ENCODE measurements at places on chromosomes 13 and 19.

DNA sequence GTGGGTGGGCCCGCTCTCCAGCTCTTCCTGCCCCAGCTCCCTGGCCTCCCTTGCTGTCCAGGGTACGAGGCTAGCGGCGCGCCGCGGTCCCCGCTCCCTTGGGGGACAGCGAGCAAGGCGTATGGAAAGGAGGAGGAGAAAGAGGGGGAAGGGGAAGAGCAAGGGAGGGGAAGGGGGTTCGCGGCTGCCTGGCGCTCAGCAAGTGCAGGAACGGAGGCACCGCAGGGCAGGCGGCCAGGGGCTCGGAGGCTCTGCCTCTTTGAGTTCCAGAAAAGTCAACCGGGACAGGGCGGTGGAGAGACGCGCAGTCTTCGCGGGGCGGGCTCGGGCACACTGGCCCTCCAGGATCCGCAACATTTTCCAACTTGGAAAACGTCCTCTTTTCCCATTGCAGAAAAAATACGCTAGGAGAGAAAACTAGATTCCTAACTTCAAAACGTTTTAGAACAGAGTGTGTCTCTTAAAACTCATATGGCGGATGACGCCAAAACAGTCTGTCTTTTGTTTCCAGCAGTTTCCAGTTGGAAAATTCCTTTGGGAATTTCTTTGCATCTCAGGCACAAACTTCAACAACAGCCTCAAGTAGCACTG lies 23.1 kb upstream of the TNFRSF19 start:
- no peak for DNase-seq

- peak; percentile 98 for DNase-seq
These were observed 269.1 kb downstream of the NDFIP2 start for GRCh38 chr13:79749984-79750551.

GRCh38 chr13:41897126-41897525 lies 63.8 kb downstream of the VWA8 start:
- DNase-seq: no peak

DNA sequence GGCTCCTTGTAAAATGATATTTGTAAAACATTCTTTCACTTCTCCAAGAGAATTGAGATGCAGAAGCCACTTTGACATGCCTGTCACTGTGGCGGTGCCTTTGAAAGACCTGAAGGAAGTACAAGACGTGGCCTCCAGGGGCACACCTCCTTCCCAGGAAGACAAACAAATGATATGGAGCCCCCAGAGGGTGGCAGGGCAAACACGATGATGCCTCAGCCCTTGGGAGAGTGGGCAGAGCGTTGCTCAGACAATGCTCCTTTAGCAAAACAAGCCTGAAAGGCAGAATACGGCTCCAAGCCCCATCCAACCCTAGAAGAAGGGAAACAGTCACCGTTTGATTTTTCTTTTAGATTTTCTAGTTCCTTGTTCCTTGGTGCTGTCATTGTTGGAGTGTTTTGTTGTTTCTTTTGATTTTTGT lies 9.2 kb upstream of the ATP12A start:
- no peak for DNase-seq

- no peak for DNase-seq
These were observed 9.5 kb upstream of the URAD start for GRCh38 chr13:27997904-27998522.
